ENCODE measurements at places on chromosomes 5 and 9.
A peak's percentile ranks its signal among the peaks of the same experiment; 100 is the strongest.

DNA sequence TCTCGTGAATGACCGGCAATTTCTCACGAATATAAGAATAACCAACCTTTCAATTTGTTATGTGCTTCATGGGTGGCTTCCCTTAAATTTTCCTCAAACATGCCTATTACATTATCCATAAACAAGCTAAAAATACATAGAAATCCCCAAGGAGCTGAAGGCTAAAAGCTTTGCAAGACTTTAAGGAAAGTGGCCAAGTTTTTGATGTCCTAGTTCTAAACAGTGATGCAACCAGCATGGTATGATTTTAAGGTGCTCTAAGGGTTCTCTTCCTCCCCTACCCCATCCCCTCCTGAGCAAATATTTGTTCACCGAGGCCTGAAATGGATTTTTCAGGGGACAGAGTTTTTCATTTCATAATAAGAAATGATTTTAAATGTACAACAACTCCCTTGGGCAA lies 79.8 kb downstream of the RGS7BP start:
- DNase-seq, result no peak

DNA sequence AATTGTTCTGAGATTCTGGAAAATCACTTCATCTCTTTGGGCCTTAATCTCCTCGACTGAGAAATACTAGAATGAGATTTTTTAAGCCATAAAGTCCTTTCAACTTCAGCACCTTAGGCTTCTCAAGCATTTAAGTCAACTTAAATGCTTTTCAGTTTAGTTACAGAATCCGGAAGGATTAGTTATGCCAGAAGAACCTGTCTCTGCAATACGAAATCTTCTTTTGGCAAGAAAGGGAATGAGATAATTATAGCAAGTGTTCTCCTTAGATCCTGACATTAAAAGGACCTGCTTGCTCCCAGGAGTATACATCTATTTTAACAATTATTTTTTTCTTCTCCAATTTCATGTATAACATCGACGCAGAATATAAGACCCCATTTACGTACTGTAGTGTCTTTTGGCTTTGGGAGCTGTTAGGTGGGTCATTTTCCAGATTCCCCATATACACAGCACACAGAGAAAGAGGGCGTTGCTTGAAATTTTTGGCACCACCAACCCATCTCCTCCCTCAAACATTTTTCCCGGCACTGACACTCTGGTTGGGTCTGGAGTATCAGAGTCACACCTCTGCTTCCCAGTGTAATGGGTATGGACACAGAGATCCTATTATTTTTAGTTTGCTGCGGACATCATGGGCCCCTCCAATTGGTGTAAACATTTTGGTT lies 43.6 kb upstream of the CLINT1 start:
- no peak for DNase-seq

DNA sequence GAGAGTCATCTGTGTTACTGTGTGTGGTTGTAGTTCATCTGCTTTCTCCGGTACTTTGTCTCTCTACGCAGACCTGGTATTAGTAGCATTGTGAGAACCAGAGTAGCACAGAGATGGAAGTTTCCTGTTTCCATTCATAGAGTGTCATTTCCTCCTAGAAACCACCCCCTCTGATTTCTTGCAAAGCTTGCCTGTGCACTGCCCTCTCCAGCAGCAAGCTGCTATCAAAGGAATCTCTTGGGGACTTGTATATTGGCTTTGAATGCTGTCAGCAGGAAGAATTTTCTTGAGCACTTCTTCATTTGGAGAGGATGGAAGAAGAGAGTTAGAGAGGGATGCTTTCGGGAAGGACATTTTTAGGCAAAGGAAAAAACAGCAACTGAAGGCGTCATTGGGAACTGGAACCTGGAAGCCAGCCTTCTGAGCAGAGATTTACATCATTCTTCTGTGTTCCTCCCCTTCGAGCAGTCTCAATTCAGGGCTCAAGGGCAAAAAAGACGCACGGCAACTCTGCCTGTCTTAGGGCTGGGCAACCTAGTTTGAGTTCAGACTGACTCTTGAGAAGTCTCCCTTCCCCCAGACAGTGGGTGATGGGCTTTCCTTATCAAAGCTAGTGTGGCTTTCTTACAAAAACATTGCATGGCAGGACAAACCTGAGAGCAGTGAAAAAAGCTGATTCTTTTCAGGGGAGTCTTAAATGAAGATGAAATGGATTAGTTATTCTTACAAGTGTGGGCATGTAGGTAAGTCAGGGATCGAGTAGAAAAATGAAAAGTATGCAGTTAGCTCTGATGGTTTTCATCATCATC lies 226.3 kb downstream of the AOPEP start:
- DNase-seq, result no peak

- DNase-seq, result no peak
These were observed 301.1 kb upstream of the PTGER4 start for GRCh38 chr5:40378396-40379177.

- DNase-seq, result no peak
These were observed 98.7 kb downstream of the CCDC192 start for GRCh38 chr5:127801751-127802476.

- no peak for DNase-seq
These were observed 42.1 kb downstream of the UBQLN1 start for GRCh38 chr9:83665580-83666200.

- DNase-seq, result no peak
These were observed 117.2 kb downstream of the TRPM3 start for GRCh38 chr9:71004196-71004595.

DNA sequence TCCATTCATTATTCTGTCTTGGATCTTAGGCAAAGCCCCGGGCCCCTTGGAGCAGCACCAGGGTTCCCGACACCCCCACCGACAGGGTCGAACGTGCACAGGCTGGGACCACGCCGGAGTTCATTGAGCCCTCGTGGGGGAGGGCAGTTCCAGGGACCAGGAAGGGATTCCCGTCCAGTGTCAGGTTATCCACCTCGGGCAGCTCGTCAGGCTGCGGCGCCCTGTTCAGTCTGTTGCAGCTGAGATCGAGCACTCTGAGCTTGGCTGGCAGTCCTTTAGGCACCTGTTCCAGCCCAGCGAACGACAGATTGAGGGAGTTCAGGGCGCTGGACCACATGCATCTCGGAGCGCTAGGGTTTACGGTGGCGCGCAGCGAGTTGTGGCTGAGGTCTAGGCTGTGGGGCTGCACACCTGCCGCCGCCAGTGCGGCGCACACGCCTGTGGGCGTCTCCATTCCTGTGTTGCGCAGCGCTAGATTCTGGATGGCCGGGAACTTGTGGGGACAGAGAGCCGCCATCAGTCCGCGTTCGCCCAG lies 1.1 kb downstream of the CD14 start:
- DNase-seq, result peak; percentile 87

DNA sequence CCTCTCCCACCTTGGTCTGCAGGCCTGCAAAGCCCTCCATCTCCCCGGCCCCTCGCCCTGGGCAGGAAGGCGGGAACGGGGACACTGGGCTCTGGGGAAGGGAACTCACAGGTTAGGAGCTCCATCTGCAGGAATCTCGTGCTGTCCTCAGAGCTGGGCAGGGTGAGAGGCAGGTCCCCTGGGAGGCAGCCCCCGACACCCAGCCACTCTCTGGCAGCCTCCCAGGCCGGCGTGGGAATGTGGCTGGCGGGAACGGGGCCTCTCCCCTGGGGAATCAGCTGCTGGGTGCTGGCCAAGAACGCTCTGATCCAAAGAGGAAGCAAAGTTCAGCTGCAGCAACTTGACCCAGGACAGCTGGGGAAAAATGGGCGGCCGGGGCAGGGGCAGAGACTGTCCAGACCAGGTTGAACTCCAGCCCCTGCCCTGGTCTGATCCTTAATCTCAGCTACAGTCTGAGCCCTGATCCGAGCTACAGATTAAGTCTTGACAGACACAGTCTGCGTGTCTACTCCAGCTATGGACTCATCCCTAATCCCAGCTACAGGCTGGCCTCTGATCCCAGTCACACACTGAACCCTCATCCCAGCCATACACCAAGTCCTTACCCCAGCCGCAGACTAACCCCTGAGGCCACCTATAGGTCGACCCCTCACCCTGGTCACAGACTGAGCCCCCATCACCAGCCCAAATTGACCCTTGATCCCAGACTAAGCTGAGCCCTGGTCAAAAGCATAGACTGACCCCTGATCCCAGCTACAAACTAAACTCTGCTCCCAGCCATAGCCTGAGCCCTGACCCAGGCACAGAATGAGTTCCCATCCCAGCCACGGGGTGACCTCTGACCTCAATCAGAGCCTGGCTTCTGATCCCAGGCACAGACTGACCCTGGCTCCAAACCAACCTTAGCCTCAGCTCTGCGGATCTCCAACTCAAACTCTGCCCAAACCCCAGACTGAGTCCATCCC lies 37.3 kb upstream of the EGFL7 start:
- DNase-seq, result peak; percentile 86

DNA sequence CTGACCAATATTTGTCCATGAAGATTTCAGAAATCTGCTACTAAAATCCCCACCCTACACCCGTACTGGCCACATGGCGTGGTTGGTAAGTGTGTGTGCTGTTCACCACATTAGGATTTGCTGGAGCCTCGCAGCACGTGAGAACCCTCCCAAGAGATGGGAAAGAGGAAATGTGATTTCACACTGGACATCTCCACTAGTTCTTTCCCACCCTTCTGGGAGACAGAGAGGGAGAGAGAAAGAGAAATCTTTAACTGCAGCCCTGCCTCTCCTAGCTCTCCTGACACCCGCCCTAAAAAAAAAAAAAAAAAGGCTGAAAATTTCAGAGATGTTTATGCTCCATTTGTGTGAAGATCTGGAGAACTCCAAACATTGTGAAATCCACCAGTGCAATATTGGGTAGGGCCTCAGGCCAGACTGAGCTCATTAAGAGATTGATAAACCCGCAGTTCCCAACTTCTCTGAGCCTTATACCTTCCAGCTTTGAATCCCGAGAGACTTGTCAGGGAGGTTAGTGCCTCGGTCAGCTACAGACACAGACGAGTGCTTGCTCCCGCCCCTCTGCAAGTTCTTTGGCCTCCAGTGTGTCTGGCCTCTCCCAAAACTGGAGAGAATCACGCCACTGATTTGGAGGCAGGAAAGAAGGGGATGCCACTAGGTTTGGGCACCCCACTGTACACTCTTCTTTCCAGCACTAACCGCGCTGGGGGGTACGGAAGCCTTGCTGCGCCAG lies 1.9 kb downstream of the SPRY4 start:
- no peak for DNase-seq

GRCh38 chr9:17472126-17472525 lies 106.7 kb upstream of the SH3GL2 start:
- no peak for DNase-seq

DNA sequence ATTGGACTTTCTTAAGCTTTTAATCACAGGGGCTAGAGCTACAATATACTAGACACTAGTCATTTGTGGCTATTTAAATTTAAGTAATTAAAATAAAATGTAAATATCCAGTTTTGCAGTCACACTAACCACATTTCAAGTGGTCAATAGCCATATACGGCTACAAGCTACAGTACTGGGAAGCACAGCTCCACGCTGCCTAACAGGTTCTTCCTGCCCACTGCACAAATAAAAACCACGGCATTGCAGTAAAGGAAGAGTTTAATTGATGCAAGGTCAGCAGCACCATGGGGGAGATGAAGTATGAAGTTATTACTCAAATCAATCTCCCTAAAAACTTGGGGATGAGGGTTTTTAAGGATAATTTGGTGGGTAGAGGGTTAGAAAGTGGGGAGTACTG lies 134.1 kb downstream of the LURAP1L start:
- DNase-seq, result no peak

DNA sequence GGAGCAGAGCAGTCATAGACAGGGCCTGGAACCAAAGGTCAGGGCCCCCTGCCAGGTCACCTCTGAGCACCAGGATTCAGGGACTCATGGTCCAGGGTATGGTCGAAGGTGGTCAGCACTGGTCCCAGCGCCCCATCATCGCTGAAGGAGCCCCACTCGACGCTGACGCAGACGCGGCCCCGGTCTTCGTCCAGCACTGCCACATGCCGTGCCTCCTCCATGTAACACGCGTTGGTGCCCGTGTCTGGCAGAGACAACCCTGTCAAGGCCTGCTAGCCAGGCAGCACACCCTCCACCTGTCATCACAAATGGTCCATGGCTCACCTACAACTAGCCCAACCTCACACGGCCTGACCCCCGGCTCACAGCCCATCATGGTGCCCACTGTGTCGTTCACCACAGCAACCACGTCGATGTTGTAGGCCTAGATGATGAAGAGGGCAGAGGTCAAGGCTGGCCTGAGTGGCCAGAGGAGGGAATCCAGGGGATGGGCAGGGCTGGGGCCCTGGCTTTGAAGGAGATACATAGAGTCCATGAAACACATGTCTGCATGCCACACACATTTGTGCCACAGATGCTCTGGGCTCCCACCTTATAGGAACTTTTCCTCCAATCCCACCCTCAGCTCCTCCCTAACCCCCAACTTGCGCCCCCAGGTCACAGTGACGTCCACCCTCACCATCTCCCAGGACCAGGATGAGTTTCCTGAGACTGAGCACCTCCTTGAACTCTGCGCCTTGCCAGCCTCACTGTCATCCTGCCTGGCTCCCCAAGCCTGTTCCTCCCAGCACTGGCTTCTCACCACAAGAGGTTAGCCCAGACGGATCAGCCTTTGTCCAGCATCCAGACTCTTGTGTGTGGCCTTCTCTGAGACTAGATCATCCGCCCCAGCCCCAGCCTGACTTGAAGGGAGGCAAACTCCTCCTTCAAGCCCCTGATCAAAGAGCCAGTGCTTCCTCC lies 9.5 kb downstream of the HK3 start:
- peak; percentile 52 for DNase-seq

DNA sequence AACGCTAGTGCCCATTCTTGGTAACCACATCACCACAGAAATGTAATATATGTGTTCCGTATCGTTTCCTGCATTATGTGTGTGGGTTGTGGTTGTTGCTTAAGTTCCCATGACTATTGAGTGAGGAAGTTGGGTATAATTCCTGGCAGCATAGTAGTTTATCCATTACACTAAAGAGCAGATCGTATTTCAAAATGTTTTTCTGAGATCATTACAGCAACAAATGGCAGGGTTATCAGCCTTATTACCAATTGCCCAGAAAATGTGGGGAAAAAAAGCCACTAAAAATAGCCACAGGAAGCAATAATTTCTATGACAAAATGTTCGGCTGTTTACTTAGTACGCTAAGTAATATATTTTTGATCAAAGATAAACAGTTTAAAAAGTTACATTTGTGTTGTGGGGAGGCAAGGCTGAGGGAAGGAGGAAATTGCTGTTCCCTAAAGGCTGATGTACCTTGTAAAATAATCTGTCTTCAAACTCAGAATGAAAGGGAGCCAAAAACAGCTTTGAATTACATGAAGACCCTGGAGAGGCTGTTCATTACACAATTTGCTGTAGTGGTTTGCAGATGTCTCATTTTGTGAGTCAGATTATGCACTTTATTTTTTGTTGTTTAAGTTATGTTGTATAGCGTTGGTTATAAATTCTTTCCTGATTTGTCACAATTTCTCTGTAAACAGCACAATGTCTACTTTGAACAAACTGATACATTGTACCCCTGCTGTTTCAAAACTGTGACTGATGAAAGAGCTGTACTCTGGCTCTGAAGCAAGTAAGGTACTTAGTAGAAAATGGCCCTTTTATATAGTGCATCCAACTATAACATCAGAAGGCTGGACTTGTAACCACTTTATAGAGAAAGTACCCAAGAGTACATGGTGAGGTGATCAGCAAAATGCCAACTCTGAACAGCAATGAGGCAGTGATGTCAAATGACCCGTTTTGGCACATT lies 1028.5 kb downstream of the NR2F1-AS1 start:
- no peak for DNase-seq

- no peak for DNase-seq
These were observed 3.9 kb upstream of the ZCCHC9 start for GRCh38 chr5:81297531-81297930.

GRCh38 chr9:4741365-4742089 lies 525 bp upstream of the AK3 start:
- DNase-seq, result no peak
